ENCODE measurements at places on chromosomes 16 and 17.
A peak's percentile ranks its signal among the peaks of the same experiment; 100 is the strongest.

DNA sequence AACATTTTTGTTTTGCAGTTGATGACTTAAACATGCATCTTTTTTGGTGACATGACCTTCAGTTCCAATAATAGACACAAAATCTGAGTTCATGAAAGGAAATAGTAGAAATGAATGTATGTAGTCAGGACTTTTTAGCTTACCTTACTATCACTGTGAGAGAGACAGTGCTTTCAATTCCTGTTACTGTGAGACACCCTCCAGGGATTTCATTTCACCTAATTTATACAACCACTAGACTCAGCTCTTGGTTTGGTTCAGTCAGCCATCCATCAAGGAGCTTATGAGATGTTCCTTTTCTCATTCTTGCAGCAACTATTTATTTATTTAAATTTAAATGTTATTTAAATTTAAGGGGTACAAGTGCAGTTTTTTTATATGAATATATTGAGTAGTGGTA, 77.9 kb downstream of the MAP2K4 start:
- DNase-seq, result no peak

DNA sequence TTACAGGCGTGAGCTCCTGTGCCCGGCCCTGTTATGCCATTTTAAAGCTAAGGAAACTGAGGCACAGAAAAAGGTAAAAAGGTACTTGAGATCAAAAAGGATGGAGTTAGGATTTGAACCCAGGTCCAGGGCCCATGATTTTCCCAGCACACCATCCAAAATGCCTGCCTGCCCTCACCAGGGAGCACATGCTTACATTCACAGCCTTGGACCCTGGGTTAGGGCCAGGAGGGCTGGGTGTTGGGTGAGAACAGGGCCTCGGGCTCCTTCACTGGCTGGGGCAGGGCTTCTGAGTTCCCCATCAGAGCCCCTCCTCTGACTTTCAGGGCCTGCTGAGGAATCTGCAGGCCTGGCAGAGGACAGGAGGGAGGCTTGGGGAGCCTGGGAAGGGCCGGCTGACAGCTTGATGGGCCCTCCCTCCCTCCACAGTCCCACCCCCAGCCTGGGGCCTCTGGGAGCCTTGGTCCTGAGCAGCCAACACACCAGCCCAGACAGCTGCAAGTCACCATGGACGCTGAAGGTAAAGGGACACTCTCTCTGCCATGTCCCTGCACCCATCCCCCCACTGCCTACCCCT, at the start of gene QPRT:
QPRT (plus strand) TSS at position 490 of the 577 bp plus-strand sequence; CDS start at position 508, 18 bp downstream.
- DNase-seq, result no peak

DNA sequence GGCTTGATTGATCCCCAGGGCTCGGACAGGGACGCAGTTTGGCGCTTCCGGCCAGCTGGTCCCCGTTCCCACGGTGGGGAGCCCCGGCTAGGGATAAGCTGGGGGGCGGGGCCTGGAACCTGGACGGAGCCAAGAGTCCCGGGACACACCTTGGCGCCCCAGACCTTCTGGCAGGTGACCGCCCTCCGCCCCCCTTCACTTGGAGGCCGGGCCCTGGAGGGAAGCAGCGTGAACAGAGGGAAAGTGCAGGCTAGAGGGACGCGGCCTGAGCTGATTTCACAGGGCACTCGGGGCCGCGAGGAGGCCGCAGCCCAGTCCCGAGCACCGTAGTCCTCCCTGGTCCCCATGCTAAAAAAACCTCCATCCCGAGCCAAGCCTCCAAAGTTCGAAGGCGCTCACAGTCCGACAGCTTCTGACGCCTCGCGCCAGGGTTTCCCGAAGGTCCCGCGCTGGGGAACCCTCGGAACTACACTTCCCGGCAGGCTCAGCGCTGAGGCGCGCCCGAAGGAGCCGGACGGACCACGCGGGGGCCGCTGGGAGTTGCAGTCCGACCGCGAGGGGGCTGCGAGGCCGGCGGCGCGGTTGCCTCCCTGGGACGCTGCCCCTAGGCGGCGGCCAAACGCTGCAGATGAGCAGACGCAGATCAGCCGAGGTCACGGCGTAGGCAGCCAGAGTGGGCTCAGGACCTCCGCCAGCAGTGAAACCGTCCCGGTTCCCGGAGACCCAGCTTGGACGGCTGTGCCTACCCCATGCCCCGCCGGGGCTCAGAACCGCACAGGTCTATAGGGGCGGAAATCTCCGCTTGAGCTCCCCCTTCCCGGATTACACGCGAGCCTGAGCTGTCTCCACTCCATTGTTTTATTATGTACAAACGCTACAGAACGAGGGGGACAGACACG, at the start of gene TBX6:
TBX6 (minus strand) TSS at position 451 of the 899 bp plus-strand sequence. CDS start 731 bp downstream, outside the sequence.
- DNase-seq, result peak; percentile 92

- no peak for DNase-seq
These were observed 57.8 kb upstream of the ZNF423 start for GRCh38 chr16:49913720-49914119.

DNA sequence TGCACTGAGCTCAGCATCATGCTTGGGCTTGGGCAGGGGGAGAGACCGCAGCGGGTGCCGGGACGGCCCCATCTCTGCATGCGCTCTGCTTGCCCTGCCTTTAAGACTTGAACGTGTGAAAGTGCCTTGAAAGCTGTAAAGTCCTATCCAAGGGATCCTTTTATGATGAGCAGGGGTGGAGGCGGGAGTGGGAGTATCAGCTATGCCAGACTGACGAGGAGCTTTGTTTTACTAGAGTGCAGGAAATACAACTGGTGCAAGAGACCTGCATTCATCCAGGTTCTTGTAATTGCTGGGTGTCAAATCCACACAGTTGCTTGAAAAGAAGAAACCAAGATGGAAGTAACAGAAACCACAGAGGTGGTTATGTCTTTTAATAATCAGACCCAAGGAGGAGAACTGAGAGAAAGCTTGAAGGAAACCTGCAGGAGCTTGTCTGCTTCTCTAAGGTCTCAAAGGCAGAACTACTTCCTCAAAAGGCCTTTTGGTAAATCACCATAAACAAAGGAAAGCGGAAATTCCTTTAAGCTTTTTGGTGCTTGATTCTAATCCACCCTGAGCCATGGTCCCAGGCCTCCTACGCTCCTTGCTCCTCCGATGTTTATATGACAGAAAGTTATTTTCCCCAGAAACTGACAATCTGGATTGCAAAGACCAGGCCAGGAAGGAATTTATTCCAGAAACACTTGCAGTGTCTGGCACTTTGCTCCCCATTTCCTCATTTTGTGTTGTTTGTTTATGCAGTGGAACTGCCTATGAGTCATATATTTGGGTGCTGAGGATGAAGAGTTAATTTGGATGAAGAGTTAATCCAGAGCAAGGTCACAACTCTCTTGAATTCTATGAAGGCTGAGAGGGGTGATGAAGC, 51.3 kb upstream of the FBXO47 start:
- peak; percentile 12 for DNase-seq

DNA sequence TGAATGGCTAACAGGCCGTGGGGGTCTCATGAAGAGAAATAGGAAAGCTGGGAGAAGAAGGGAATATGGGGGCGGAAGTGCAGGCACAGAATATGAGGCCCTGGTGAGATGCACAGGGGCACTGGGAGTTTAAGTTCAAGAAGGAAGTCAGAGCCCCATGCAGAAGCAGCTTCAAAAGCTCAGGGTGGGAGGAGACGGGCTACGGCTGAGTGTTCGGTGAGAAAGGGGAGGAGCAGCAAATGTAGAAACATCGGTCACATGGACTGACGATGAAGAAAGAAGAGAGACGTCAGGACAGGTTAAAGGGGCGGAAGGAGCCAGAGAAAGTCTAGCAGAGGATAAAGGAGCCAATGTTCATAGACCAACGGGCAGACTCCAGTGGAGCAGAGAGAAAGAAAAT, 204.5 kb upstream of the ZFHX3 start:
- DNase-seq, result no peak

DNA sequence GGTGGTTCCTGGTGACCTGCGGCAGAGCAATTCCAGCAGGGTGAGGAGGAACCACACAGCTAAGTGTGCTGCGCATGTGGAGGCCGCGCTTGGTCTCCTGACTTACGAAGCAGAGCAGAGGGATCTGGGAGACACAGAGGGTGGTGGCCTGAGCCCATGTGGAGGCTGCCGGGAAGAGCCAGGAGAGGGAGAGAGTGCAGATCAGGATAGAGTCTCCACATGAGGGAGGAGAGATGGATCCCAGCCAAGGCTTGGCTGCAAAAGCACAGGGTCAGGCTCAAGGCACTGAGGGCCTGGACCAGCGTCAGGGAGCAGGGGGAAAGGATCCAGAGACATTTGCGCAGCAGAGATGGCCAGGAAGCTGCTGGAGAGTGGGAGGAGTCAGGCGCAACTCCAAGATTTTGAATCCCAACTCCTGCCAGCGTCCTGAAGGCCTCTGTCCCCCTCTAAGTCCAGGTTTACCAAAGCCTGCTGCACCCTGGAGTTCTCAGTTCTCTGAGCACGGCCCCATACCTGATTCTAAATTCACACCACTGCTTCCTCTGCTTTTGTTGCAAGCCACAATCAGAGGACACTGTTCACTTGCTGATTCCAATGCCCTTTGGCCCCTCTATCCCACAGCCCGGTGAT, 11.3 kb upstream of the MLLT6 start:
- no peak for DNase-seq

- DNase-seq, result no peak
These were observed 19.5 kb downstream of the N4BP1 start for GRCh38 chr16:48590476-48590875.

DNA sequence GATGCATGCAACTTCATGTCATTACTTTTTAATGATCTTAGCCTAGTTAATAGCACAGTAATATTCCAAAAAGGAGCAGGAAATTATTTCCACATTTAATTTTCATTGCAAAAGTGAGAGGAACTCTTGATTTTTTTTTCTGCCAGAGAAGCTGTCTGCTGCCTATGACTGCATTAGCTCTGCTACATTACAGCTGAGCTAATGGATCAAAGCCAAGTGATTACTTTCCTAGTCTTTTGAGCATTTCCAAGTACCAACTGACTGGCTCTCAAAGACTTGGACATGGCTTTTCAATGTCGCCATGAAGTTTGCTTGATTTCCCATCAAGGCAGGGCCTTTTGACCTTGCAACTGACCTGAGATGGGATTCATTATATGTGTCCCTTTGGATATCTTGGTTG, 356.6 kb upstream of the XYLT1 start:
- no peak for DNase-seq

- DNase-seq, result no peak
These were observed 5.0 kb downstream of the FOXK2 start for GRCh38 chr17:82524540-82524939.

- DNase-seq, result no peak
These were observed 28.3 kb downstream of the TBCD start for GRCh38 chr17:82780195-82780594.

GRCh38 chr17:8100111-8100510, 12.6 kb upstream of the ALOX12B start:
- DNase-seq, result no peak

- DNase-seq, result no peak
These were observed 15.2 kb downstream of the LITAF start for GRCh38 chr16:11571549-11571948.

- DNase-seq, result no peak
These were observed 19.6 kb downstream of the AKAP1 start for GRCh38 chr17:57104461-57105175.

DNA sequence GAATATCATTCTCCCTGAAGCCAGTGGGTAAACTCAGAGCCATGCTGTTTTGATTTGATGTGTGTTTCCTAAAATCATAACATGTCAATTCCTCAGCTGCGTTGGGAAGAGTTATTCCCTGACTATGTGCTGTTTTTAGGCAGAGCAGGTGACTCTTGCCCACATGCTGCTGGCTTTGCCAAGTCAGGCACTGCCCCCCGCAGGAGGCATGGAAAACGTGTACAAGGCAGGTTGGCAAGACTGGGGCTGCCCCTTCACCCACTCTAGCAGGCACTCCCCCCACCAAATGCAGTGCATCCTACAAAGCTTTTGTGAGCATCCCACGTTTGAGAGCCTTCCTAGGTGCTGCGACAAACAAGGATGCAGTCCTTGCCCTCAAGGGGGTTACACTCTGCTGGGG, 38.3 kb upstream of the NAT9 start:
- no peak for DNase-seq

- no peak for DNase-seq
These were observed 35.3 kb downstream of the ADGRG5 start for GRCh38 chr16:57577691-57578224.

DNA sequence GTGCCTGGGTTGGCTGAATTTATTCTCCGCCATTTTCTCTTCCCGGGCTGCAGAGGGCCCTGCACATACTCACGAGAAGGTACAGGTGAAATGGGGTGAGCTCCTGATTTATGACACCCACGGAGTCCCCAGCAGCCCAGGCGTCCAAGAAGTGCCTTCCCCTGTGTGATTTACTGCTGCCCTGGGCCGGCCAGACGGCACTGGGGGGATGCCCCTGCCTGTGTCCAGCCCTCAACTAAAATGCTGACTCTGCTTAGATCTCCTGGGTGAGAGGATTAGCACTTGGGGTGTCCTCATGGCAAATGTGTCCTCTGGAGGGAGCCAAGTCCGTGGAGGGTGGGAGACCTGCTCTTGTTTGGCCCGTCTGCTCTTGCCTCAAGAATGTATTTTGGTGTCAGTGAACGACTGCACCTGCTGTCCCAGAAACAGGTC, 132.4 kb downstream of the MAF start:
- DNase-seq, result no peak

DNA sequence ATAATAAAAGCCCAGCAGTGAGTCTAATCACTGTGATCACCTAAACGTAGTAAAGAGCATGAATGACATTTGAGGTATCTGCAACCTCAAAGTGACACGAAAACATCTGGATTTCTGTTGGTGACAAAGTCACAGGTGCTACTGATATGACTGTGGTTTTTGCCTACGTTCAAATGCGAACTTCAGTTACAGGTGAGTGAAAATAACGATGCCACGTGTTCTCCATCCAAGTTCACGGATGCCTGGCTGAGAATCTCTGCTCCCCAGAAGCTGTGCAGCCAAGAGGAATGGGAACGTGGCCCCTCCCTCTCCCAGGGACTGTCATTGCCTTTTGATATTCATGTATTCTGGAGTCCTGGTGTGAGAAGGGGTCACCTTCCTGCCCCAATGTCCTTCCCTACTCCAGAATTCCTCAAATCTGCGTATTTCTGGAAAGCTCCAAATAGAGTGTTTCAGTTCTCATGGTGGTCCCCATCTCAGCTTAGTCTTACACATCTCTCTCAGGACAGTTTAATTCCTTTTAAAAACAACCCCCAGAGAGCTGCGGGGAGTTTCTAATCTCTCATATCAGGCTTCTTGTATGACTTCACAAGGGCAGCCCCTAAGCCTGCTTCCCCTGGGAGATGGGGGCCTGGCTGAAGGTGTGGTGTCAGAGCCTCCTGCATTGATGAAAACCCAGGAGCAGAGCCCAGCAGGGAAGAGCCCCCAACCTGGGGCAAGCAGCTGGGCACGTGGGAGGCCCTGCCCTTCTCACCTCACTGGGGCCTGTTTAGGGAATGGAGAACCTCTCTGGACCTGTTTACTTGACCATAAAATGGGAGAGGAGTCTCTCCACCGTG, 25.8 kb downstream of the PIK3R5 start:
- no peak for DNase-seq

All from stimulated activated CD4-positive, alpha-beta T cell treated with anti-CD3 and anti-CD28 coated beads, Interleukin-15, amount 100 ng/mL, for 1 hour (primary cell).